ENCODE measurements at places on chromosomes 5 and 9.

DNA sequence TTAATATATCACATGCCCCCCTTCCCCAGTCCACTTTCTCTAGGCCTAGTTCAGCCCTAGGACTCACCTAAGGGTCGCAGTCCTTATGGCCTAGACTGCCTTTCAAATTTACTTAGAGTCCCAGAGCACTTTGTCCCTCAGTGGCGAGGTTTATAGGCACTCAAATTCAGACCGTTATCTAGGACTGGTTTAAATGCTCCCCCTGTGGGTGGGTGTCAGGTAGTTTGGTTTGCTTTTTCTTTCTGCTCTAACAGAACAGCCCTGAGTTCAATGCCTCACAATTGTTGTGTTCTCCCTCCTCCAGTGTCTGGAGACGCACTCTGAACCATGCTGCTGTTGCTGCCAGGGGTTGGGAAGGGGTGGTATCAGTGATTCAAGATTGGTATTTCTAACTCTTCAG is 317.1 kb downstream of the MAT2B start:
- DNase-seq: no peak

DNA sequence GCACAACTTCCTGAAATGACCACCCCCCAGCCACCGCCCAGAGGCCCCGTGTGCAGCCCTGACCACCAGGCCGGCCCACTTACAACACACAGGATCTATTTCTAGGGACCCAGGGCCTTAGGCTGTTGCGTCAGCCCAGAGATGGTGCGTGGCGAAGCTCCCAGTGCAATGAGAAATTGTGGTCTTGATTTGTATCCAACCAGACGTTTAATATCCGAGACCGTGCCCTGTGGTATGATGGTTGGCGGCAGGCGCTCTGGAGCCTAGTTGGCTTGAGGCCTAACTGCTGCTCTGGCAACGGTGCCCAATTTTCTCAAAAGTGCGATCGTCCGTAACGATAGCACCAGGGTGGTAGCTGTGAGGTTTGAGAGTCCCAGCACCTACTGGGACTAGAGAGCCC is 32.6 kb upstream of the SLC6A19 start:
- no peak for DNase-seq

DNA sequence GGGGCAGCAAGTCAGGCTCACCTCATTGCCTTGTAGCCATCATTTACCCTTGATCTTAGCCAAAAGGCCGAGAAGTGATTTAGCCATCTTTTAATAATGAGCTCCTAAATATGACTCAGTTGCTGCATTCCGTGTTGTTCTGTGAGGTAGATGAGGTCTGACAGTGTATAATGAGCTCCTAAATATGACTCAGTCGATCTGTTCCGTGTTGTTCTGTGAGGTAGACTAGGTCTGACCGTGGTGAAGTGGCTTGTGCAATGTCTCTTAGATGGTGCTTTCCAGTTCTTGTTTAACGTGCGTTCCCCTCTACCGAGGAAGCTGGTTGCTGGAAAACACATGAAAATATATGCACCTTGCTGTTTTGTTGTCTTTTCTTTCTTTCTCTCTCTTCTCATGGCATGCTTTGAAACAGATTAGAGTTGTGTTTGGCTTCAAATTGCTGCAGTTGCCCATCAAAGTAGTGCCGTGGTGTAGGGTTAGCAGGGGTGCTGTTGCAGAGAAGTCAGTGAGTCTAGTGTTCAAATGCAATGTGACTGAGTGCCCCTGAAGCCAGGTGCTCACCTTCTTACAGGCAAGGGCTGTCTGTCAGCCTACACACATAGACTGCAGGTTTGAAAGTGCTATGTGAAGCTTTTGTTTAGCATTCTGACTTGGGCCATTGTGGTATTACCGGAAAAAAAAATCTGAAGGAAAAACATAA is 118.6 kb downstream of the KDM4C start:
- no peak for DNase-seq

GRCh38 chr9:116857321-116857720 is 170.2 kb downstream of the TRIM32 start:
- no peak for DNase-seq

DNA sequence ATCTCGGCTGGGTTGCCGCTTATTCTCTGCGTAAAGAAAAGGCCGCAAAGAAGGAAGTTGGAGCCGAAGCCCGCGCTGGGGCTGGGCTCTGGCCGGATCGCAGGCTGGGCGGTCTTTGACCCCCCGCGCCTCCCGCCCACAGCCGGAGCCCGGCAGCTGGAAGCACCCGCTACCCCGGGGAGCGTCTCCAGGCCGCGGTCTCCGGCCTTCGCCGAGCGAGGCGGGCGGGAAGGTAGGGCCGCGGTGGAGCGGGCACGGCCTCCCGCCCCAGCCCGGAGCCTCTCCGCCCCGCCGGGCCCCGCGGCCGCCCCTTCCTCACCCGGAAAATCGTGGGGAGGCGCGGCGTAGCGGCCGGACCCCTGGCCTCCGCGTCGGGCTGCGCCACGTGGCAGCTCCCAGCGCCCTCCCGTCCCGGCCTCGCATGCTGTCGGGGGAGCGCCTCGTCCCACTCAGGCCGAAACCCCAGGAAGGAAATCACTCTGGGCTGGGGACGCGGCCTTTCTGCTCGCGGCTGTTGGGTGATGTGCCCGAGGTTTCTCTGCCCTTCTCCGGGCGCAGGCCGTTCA is 12.0 kb downstream of the FOXD1 start:
- DNase-seq: no peak

- no peak for DNase-seq
These were observed 23.0 kb downstream of the MARCHF6 start for GRCh38 chr5:10376544-10376943.

GRCh38 chr9:113543982-113544303 is 80.4 kb downstream of the RGS3 start:
- DNase-seq: no peak

DNA sequence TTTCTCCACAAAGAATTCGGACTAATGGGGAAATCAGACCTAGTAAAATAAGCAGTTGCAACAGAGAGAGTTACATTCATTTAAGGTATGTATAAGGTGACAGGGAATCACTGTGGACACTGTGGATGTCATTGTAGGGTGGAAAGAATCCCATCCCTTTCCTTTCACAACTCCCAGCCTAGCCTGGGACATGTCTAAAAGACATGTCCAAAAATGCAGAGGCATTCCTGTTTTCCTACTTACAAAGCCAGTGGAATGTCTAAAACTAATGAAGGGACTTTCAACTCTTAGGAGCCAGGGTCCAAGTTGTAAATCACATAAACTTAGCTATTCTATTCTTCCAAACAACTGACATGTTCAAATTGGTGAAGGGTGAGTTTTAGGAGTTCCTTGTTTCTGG is 511.0 kb downstream of the PRELID2 start:
- DNase-seq: no peak

DNA sequence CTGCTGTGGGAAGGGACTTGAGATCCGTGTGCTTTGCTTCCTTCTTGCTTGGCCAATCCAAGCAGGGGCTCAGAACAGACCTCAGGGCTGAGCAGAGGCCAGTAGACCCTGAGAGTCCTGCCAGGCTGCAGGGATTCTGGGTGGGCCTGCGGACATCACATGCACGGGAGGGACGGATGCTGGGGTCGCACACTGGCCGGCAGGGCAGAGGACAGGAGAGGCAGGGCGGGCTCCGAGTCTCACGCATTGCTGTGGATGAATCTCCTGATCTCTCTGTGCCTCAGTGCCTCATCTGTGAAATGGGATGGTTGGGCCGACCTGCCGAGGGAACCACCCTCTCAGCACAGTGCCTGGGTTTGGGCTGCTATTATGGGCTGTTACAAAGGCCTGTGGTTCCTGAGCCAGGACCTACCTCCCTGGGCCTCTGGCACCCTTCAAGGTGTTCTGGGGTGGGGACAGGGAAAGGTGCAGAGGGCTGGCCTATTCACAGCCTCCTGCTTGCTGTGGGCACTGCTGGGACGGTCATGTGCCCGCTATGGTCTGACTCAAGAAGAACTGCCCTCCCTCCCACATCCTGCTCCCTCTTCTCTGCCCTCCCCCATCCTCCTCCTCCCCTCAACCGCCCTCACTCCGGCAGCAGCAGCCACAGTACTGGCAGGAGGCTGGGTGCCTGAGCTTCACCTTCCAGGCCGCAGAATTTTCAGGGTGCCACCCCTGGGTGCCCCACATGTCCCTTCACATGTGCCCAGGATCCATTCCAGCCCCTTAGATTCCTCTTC is 43.3 kb downstream of the NCS1 start:
- no peak for DNase-seq

DNA sequence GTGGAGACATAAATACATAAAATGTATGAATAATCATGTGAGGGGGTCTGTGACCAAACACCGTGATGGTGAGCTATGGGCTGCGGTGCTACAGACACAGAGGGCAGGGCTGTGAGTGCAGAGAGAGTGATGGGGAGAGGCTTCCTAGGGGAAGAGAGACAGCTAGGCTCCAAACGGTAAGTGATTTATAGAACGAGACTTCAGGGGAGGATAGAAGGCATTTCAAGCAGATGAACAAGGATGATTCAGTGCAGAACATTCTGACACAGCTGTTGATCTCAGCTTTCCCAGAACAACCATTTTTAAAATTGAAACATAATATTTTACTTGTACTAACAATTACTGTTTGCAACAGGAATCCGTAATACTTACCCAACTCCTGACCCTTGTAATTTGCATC is 100.7 kb downstream of the GAS1 start:
- no peak for DNase-seq

- no peak for DNase-seq
These were observed 2225.9 kb upstream of the C9orf72 start for GRCh38 chr9:29799227-29799626.
